ENCODE measurements at places on chromosomes 2 and 18. TPM values are rescaled to one million over a fixed set of nuclear protein-coding genes. Genes with fewer than 3 reads are reported as not detected.

Gene STPG4
- total RNA-seq: 0.16 TPM

Gene AFF3
- total RNA-seq: 0.96 TPM

GRCh38 chr2:217101972-217102371 lies 242.1 kb upstream of the TNP1 start:
- no peak for ATAC-seq

- no peak for ATAC-seq
Observed at GRCh38 chr2:180669016-180669415, 311.4 kb upstream of the UBE2E3 start.

- no peak for ATAC-seq
Observed at GRCh38 chr2:185782223-185782769, 43.7 kb downstream of the FSIP2 start.

- ATAC-seq: no peak
Observed at GRCh38 chr2:147398996-147399395, 445.8 kb upstream of the ACVR2A start.

Gene CDH19
- 0.24 TPM for total RNA-seq

DNA sequence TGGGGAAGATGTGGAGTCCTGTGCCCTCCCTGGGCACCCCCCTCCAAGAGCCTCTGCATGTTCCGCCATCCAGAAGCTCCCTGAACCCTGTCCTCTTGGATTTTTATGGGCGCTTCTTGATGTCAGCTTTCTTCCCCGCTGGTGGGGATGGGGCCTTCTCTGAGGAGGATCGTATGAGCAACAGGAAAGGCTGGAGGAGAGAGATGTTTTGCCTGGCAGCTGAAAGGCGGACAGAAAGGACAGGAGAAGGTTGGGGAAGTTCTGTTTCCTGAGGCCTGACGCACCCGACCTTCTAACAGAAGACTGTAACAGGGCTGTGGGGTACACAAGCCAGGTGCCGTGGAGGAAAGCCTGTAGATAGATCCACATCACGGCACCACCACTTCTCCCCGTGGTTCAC lies 238.8 kb downstream of the LDLRAD4 start:
- ATAC-seq: no peak

DNA sequence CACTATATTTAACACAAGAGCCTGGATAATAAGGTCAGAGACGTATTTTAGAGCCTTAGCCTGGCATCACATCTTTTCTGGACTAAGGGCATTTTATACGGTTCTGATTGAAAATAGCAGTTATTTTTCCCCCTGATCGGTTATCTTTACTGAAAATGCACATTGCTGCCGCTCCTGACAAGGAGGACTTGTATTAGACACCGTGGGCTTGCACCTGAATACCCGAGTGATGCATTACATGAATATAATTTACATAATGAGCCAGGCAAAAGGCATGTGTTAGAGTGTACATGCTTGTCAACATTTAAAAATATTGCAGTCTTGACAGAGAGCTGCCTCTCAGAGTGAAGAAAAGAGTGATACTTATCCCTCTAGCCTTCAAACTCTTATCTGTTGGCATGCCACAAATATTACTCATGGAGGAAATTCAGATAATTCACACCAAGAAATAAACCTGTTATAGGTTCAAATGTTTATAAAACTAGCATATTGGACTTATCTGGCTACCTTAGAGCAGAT lies 470.5 kb upstream of the ETAA1 start:
- no peak for ATAC-seq

Gene MARCO
- total RNA-seq: 0.80 TPM

- ATAC-seq: no peak
Observed at GRCh38 chr2:137693534-137693933, 270.7 kb upstream of the HNMT start.

Gene EEF1B2
- 732 TPM for total RNA-seq

DNA sequence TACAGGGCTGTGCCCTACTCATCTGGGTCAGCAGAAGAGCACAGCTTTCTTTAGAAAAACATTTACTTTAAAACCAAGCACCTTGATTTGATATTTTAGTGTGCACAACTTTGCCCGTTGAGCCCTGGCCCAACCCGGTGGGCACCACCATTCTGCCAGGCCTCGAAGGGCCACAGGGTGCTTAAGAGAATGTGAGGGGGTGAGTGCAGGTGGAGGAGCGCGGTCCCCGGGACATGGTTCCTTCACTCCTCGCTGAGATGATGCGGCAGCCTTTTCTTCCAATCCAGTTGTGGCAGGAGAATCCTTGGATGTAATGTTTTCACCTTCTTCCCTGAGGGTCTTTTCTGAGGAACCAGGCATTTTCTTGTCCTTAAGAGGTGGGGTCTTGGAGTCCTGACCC lies 119.0 kb downstream of the RPIA start:
- ATAC-seq: no peak

GRCh38 chr2:85163675-85164074 lies 30.5 kb downstream of the TCF7L1 start:
- ATAC-seq: no peak

Gene GAL3ST2
- total RNA-seq: not detected

- ATAC-seq: no peak
Observed at GRCh38 chr2:5495586-5495985, 196.6 kb upstream of the SOX11 start.

DNA sequence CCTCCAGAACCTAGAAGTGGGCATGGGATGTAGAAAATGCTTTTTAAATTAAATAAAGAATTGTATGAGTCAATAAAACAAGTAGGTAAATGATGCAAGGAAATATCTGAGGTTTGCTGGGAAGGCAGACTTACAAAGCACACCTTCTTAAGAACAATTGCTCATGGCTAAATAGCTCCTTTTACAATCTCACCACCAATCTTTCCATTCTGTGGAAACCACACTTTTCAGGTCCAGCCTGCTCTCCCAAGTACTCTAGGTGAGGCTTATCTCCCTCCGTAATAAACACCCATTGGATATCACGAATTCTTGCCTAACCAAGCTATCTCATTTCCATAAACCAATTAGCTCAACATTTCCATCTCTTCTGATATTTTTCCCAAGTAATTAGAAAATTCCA lies 91.5 kb upstream of the SLC8A1 start:
- ATAC-seq: no peak

DNA sequence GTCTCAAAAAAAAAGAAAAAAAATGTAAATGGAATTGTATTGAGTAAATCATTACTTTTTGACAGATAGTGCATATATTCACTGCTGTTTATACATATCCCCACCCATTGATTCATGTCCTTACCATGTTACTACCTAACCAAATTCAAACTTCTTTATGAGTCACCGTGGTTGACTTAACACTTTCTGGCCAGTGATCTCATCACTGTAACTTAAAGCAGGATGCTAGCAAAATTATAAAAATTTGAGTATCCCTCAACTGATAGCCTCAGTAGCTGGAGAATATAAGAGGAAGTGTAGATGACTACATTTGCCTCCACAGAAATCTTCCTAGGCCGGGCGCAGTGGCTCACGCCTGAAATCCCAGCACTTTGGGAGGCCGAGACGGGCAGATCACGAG lies 13.4 kb downstream of the CNOT9 start:
- peak; percentile 76 for ATAC-seq

Gene TWSG1
- 15.9 TPM for total RNA-seq

DNA sequence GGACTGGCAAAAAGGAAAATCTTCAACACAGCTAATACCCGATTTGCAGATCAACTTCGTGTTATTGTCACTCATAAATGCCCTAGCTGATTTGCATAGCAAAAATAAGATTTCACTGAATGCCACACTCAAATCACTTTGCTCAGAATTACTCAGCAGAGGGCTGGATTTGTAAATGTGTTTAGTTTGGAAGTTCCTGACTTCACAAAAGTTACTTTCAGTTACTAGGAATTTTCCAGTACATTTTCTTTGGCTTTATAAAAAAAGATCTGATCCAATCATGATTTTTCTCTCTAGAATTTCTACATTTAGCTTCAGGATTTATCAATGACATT lies 433.3 kb upstream of the ID2 start:
- no peak for ATAC-seq

- no peak for ATAC-seq
Observed at GRCh38 chr2:12320027-12320734, 396.6 kb upstream of the TRIB2 start.

- no peak for ATAC-seq
Observed at GRCh38 chr18:11526675-11527074, 82.7 kb upstream of the SLC35G4 start.

DNA sequence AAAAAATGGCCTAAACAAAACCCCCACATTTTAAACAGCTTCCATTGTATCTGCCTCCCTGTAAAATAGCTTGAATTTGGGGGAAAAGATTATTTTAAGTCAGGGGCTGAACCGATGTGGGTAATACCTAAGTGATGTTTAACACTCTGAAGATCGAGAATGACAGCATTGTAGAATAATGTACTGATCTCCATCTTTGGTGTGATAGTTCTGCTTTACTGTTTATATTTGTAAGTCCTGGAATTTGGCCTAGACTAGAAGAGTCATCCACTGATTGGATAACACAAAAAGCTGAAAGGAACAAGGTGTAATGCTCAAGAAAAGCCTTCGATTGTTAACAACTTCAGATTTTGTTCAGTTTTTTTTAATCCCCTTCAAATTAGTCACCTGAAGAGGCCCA lies 53.8 kb upstream of the CCDC68 start:
- no peak for ATAC-seq

Gene TMEM237
- 24.9 TPM for total RNA-seq

DNA sequence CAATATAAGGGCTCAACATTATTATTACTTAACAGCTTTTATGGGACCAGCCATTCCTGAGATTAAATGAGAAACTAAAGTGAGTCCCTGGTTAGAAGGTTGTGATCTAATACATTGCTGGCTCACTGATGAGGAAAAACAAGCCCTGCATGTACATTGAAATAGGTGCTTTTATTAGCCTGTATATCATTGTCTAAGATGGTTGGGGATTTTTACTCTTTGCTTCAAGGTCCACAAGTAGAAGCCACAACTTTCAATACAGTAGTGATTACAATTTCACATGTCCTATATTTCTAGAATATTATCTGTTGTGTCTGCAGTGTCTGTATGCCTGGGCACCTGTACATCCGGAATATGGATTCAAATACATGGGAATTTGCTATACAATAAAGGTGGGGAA lies 104.1 kb upstream of the FZD5 start:
- ATAC-seq: no peak

GRCh38 chr2:196249860-196250259 lies 78.5 kb upstream of the STK17B start:
- peak; percentile 43 for ATAC-seq

Gene DNAJC5G
- total RNA-seq: not detected

Gene ASXL2
- total RNA-seq: 21.4 TPM

Gene FRZB
- total RNA-seq: 0.32 TPM

Gene BOD1L2
- not detected for total RNA-seq

Data from esophagus mucosa (tissue), 1 donor.